ENCODE measurements at places on chromosomes 6 and 20.

GRCh38 chr6:71888756-71889340 lies 2.5 kb downstream of the RIMS1 start:
- no peak for DNase-seq

- DNase-seq = no peak
These were observed 4.2 kb downstream of the GABRR2 start for GRCh38 chr6:89310929-89311328.

GRCh38 chr6:55826941-55827340 lies 48.4 kb downstream of the BMP5 start:
- DNase-seq = no peak

GRCh38 chr6:203661-204060 lies 88.6 kb upstream of the DUSP22 start:
- DNase-seq = no peak

DNA sequence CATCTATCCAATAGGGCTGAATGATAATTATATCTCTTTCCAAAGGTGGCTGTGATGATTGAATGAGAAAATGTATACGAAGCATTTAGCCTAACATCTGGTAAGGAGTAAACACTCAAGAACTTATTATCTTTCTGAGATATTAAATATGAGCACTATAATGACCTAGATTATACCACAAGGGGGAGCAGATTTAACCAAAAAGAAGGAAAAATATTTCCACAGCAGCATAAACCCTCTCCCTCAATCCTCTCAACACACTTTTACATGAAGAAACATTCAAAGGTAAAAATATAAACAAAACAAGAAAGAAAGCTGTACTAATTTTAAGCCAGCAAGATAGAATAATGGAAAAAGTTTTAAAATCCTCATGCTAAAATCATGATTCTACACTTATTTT lies 68.4 kb downstream of the SHPRH start:
- DNase-seq = no peak

- no peak for DNase-seq
These were observed 299.1 kb upstream of the PRDM1 start for GRCh38 chr6:105786890-105787655.

Measured in activated naive CD4-positive, alpha-beta T cell treated with Interleukin-2 at 50 U/mL for 16 hours (primary cell).